ENCODE measurements at places on chromosomes 2 and 18.
A peak's percentile ranks its signal among the peaks of the same experiment; 100 is the strongest.

GRCh38 chr2:224523626-224524577, 61.3 kb downstream of the CUL3 start:
- H3K27ac ChIP-seq: peak overlapping the region; percentile 79
- DNase-seq: no peak
- peak overlapping the region; percentile 38 for H3K4me3 ChIP-seq
- H3K36me3 ChIP-seq: peaks cover 8% of the 10 kb centered on the region
- peaks cover 73% of the 10 kb centered on the region for H3K4me1 ChIP-seq
- no peaks in the 10 kb centered on the region for H3K27me3 ChIP-seq

- H3K36me3 ChIP-seq: no peaks in the 10 kb centered on the region
- no peak overlapping the region for H3K4me3 ChIP-seq
- H3K27me3 ChIP-seq: no peaks in the 10 kb centered on the region
- no peaks in the 10 kb centered on the region for H3K4me1 ChIP-seq
- DNase-seq: no peak
- no peak overlapping the region for H3K27ac ChIP-seq
Measured at GRCh38 chr2:187409682-187410081, 38.4 kb downstream of the CALCRL start.

DNA sequence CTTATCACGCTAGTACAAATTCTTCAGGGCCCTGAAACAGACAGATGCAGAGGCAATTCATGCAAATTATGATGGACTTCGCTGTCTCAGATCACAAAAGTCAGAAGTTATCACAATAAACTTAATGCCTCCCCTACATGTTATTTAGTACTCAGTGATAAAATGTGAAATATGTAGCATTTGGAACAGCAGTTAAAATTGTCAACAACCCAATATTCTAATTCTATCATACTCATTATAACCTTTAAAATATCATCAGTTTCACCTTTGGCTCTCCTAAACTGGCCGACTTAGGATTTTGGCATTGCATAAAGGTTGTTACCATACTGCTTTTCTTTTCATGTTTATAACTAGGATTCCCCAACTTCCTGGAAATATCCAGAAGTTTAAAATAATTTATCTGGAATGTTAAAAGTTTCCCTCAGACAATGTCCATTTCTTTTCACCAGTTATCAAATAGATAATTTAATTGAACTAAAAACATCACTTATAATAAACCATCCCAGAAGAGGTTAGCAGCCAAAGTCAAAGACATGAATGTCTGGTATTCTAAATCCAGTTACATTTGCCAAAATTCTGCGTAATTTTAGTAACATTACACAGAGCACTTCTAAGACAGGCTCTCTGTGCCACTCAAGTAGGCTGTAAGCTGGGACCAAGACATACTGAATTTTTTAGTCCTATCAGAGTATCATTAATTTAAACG, 239.8 kb downstream of the RBM43 start:
- peaks cover 2% of the 10 kb centered on the region for H3K27me3 ChIP-seq
- no peak overlapping the region for H3K4me3 ChIP-seq
- H3K4me1 ChIP-seq: no peaks in the 10 kb centered on the region
- no peaks in the 10 kb centered on the region for H3K36me3 ChIP-seq

DNA sequence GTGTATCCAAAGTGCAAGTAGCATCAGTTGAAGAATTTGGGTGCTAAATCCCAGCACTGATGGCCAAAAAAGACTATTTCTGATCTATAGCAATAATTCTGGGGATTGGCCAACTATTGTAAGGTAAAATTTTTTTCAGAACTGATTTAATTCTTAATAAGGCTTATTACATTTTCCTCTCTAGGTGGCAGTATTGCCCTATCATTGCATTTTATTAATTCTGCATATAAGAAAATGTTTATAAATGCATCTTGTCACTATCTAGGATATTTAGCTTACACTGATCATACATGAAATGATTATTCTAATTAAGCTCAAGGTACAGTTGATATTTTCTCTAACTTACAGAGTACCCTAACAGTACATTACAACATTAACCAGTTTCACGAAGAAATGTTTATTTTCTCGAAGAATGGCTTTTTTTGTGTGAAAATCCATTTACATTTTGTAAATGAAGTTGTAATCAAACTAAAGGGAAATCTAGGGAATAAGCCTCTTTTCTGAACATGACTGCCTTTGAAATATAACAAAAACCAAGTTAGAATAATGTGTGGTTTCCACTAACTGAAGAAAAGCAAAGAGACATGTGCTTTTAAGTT, 11.0 kb downstream of the TTN start:
- DNase-seq: no peak
- H3K27ac ChIP-seq: no peak overlapping the region
- H3K27me3 ChIP-seq: no peaks in the 10 kb centered on the region
- no peaks in the 10 kb centered on the region for H3K36me3 ChIP-seq

- no peak for DNase-seq
- H3K27ac ChIP-seq: no peak overlapping the region
- H3K36me3 ChIP-seq: no peaks in the 10 kb centered on the region
- peaks cover 16% of the 10 kb centered on the region for H3K27me3 ChIP-seq
- no peak overlapping the region for H3K4me3 ChIP-seq
Measured at GRCh38 chr2:173749315-173749714, 215.9 kb downstream of the SP3 start.

GRCh38 chr2:216742411-216742810, 47.1 kb upstream of the IGFBP5 start:
- H3K27ac ChIP-seq: no peak overlapping the region
- peaks cover 11% of the 10 kb centered on the region for H3K27me3 ChIP-seq
- H3K4me3 ChIP-seq: no peak overlapping the region
- H3K4me1 ChIP-seq: no peaks in the 10 kb centered on the region
- DNase-seq: no peak

DNA sequence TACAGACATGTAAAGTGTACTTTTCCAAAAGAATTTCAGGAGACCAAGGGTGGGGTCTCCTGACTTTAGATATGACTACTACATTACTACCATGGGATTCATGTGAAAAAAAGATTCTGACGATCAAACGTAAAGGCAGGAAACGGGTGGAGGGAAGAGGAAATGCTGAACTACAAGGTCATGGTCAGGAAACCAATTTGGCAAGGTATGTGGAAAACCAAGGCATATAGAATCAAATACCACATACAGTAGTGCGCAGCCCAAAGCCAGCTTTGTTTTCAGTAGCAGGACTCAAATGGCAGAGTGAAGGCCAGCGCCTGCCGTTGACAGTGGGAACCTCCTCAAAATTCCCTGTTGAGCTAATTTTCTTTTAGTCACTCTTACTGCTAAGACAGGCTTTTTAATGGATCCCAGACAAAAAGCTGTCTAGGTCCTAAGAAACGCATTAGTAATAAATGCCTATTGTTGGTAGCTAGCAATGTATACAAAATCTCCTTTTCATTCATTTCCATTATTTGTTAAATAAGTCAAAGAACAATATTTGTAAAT, 57.6 kb upstream of the SERTAD2 start:
- H3K36me3 ChIP-seq: peaks cover 3% of the 10 kb centered on the region
- no peak for DNase-seq
- peaks cover 23% of the 10 kb centered on the region for H3K4me1 ChIP-seq
- peak overlapping the region; percentile 19 for H3K4me3 ChIP-seq
- H3K27me3 ChIP-seq: no peaks in the 10 kb centered on the region

DNA sequence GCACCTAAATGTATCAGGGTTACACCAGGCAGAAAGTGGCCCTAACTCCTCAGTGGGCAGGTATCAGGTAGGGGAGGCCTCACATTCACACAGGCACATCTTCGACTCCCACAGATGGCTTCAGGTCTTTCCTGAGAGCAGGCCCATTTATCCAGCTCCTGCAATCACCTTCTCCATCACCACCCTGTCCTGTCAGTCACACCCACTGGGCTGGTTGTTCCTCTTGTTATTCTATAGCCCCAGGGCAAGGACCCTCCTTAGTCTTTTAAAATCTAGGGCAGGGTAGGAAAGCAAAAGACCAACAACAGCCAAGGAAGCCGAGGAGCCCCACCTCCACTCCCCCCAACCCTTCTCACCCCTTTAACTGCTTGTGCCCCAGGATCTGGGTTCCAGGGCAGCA, 9.1 kb upstream of the HOXD4 start:
- peaks cover 11% of the 10 kb centered on the region for H3K4me1 ChIP-seq
- H3K27me3 ChIP-seq: peaks cover 70% of the 10 kb centered on the region
- H3K27ac ChIP-seq: no peak overlapping the region
- DNase-seq: no peak
- no peak overlapping the region for H3K4me3 ChIP-seq

Measured in activated T-helper 1 cell treated with anti-CD3 and anti-CD28 coated beads, Interleukin-12 subunit alpha, Interleukin-12 subunit beta, Interleukin-2, Interleukin-4 antibody, amounts not matched to agents 30 ng/mL and 10 ng/mL and 1 ng/mL, durations not matched to agents 14 hours and 24 hours and 36 hours (primary cell).